ENCODE measurements at places on chromosomes 5 and 9. TPM values are rescaled to one million over a fixed set of nuclear protein-coding genes. Genes with fewer than 3 reads are reported as not detected.

DNA sequence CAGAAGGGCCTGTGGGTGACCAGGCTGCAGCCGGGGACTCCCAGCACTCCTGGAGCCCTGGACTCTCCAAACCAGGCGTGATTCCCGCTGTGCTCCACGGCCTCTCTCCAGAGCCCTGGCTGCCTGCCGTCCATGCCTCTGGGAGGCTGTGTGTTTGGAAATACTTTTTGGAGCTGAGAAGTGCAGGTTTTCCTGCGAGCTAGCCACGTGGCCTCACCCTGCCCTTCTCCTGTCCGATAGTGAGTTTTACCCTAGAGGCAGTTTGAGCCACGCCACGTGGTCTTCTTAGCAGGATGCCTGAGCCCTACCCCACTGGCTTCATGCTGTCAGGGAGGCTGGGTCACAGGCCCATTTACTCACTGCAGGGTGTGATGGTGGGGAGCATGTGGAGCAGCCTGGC is 71.3 kb downstream of the COL5A1 start:
- no peak for DNase-seq

GRCh38 chr9:133784731-133785561 is 46.8 kb upstream of the SARDH start:
- DNase-seq = no peak

Gene F2R
- 13.2 TPM for total RNA-seq

GRCh38 chr5:1300581-1301083 is 5.8 kb upstream of the TERT start:
- no peak for DNase-seq

GRCh38 chr9:78325846-78326360 is 29.0 kb downstream of the PSAT1 start:
- DNase-seq = no peak

DNA sequence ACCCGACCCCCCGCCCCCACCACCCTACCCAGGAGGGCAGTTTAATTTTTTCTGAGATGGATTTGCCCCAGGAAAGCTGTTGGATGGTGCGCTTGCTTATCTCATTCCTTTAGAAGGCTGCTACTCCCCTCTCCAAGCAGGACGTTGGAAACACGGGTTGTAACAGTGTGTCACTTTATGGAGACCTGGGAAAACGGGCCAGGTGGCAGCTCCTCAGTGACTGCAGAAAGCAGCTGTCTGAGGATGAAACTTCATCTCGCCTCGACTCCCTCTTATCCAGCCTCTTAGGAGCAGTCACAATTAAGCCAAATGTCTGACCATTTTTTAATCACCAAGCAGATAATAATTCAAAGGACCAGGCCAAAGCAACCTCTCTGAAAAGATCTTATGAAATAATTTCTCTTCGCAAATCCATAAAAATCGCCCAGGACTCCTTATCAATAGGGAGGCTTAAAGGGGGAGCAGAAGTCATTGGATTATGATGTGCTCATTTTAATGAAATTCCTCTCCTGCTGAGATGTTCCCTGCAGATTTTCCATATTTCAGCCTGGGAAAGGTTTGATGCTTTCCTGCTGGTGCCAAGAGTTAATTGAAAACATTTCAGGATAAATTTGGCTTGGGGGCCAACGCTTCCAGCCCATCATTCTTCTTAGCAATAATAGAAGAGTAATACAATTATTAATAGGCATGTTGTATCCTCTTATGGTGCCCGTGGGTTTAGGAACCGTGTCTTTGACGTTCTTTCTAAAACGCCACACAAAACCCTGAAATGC is 26.0 kb downstream of the GAS1 start:
- no peak for DNase-seq

Gene NR6A1
- total RNA-seq = 1.1 TPM

DNA sequence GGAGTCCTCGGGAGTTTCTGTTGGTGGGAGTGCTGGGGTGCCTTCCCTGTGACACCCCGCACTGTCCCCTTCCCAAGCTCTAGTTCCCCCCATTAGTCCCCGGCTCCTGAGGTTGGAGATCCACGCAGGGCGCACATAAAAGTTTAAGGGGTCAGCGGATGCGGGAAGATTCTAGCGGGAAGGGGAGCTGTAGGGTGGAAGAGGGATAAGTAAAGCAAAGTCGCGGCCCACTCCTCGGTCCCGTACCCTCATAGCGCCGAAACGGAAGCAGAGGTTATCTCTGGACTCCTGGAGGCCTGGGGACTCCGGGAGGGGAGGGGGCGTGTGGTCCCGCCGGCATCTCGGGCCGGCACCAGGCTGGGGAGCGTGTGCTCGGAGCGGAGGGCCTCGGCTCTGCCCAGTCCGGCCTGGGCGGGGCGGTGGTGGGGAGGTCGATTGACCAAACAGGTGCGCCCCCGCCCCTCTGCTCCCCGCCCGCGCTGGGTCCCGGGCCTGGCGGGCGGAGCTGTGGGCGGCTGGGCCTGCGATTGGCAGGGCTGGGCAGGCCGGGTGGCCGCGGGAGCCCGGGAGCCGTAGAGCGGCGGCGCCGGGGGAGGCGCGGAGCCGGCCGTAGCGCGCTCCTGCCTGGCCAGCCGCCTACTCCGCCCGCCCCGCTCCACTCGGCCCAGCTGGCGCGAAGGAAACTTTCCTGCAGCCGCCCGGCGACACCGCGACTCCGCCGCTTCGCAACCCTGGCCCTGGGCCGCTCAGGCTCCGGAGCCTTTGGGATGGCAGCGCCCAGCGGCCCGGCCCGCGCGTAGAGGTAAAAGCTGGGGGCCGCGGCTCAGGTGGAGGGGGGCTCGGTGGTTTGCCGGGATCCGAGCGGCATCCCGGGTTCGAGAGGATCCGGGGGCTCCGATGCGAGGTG is 52.2 kb upstream of the DAB2IP start:
- DNase-seq = no peak

GRCh38 chr5:154511984-154512383 is 34.0 kb upstream of the HAND1 start:
- DNase-seq = no peak

Gene PGM5
- 0.63 TPM for total RNA-seq

DNA sequence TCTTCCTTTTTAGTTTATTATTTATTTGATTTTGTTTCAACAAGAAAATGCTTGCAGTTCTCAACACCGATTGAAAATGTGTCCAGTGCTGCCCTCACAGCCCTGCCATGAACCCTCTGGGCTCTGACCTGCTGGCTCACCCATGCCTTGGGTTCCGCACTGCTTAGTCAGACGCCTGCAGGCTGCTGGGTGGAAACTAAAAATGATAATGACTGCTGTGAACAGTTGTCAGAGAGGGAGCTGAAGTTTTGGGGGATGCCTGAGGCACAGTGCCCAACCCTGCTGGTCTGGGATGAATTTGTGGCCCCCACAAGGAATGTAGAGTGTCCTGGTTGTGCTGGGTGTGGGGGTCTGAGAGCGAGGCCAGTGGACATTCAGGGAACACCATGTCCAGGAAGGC is 22.2 kb upstream of the CFAP157 start:
- DNase-seq = no peak

DNA sequence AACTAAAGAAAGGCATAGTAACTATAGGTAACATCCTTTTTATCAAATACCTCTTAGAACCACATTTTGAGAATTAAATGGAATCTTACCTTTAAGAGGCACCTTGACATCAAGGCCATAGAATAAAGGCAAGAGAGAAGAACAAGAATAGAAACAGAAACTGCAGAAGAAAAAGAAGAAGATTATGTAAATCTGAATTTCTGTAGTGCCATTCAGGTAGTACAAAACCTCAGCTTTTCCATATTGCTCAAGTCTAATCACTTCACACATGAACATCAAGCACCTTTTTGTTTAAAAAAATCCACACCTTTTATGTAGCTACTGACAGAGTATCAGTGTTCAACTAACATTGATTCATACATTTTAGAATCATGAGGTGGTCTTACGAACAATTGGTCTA is 91.8 kb upstream of the DPYSL3 start:
- no peak for DNase-seq

DNA sequence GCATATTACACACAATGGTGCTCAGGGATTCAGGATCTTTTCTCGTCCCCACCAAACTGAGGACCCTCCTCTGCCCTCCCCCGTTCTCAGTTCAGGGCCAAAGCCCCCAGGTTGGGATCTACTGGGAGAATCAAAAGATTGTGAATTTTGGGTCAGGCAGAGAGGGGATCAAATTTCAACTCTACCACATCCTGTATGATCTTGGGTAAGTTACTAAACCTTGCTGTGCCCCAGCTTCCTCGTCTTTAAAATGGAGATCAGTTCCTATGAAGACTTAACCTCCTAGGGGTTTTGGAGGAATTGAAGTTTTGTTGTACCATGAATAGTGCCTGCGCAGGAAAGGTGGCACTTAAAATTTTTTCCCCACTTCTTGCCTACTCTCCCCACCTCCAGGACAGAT is 62.4 kb downstream of the RAI14 start:
- DNase-seq = peak; percentile 53

Gene GRXCR2
- not detected for total RNA-seq

DNA sequence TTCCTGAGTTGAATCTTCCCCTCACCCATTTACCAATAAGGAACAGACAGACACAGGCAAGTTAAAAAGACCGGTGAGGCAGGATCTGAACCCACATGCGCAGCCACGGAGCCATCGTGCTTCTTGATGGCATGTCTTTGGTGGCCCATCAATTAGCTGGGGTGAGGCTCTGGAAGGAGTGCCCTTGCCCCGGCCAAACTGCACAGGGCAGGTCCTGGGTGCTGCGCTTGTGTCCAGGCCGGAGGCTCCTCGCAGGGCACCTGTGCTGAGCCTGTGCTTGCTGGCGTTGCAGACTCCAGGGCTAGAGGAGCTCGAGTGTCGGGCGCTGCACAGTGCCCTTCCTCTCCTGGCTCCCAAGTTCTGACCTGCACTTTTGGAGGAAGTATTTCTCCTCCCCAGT is 66.4 kb downstream of the PSMB7 start:
- DNase-seq = no peak
